ENCODE measurements at places on chromosomes 7 and 10.
A peak's percentile ranks its signal among the peaks of the same experiment; 100 is the strongest.

GRCh38 chr7:2079332-2080059 is 153.2 kb downstream of the MAD1L1 start:
- no peak for DNase-seq

GRCh38 chr10:21989453-21990154 is 13.9 kb downstream of the DNAJC1 start:
- peak; percentile 54 for DNase-seq

GRCh38 chr10:22174442-22174841 is 43.4 kb downstream of the EBLN1 start:
- no peak for DNase-seq

DNA sequence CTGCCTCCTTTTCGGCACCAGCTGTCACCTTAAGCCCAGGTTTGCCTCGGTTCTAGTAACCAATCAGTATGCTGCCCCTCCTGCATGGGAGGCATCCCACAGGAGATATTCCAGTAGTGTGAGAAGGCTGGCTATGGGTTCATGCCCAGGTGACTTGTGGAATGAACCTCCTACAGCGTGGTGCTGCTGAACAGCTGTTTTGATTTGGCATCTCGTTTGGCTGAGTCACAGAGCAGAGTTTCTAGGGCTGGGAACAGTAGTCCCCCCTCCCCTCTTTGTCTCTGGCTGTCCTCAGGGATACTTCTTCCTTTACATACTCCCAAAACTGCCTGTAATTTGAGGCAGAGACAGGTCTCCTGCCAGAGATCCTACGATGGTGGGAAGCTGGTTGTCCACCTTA is 16.1 kb downstream of the R3HCC1L start:
- no peak for DNase-seq

DNA sequence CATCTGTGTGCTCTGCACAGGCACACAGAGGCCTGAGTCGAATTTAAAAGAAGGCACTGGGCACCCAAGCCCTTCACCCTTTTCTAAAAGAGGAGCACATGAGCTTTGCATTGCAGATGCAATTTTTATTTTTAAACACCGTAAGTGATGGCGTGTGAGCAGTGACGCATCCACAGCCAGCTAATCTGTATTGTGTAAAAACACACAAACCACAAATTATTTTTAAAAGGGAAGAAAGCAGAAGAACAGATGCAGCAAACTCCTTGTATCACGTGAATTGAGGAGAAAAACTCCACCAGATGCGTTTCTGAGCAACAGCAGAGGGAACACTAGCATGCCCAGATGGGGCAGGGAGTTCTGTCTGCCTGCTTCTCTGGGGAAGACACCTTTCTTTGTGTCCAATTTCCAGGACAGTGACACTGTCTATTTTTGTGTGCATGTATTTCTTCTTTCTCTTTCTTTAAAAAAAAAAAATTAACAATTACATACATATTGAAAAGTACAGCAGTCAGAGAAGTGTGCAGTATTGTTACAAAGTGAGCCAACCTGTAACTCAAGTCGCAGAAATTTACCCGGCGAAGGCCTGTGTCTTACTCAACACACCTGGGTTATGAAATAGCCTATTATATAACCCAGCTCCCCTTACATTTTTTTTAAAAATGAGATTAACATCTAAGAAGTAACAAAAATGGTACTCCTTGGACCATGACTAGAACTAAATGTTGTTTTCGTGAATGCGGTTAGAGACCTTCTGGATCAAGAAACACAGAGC is 39.2 kb downstream of the EEPD1 start:
- DNase-seq: peak; percentile 48

DNA sequence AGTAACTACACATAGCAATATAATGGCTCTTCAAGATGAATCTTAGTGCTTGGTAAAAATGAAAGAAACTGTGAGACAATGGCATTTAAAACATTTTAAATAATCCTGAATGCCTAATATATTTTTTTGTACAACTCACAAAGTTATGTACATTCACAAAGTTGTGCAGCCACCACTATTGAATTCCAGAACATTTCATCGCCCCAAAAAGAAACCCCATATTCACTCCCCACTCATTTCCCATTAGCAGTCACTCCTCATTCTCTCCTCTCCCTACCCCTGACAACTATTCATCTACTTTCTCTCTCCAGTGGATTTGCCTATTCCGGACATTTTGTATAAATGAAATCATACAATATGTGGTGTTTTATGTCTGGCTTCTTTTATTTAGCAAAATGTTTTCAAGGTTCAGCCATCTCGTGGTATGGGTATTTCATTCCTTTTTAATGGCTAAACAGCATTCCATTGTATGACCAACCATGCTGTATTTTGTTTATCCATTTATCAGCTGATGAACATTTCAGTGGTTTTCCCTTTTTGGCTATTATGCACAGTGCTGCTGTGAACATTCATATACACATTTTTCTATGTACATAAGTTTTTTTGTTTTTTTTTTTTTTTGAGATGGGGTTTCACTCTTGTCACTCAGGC is 34.7 kb downstream of the ENTPD7 start:
- no peak for DNase-seq

- no peak for DNase-seq
Measured at GRCh38 chr7:22210355-22210754, 146.6 kb downstream of the RAPGEF5 start.

- DNase-seq: no peak
Measured at GRCh38 chr7:88842201-88842600, 46.7 kb upstream of the TEX47 start.

DNA sequence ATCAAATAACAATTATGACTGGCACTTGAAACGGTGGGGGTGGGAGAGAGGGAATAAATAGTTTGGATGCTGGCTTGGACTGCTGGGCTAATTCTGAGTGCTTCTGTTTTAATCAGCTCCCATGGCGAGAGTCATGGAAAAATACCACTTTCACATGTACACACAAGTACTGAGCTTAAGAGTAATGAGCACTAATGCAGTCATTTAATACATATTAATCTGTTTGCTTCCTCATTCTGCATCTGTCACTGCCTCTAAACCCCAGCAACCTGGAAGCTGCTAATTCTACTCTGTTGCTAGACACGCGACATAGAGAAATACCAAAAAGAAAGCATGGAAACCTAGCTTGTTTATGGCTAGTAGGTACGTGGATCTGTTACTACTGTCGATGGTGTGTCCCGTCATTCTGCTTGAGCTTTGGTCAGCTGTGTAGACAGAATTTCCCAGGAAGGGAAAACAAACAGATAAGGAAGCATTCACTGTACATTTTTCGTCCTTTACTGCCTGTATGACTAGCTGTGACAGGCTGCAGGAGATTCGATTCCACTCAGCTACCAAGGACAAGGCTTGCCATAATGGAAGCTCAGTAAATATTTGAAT is 238.8 kb downstream of the BAMBI start:
- DNase-seq: no peak

DNA sequence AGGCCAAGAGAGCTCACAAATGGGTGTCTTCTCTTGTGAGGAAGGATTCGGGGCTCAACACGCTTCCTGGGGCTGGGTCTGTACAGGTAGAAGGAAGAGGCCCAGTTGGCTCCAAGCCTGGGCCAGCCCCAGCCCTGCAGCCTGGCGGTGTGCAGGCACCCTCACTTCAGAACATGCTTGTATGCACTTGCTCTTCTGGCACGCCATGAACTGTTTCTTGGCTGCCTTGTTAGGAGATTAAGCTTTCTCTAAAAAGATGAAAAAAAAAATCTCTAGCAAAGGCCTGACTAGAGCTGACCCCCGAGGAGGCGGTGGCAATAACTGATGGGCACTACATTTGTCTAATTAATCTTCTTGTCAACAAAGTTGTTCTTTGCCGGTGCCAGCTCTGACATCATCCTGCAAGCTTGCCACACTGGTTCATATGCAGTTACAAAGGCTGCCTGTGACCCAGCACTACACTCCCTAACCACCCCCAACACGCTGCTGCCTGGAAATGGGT is 94.7 kb downstream of the WDR11 start:
- DNase-seq: no peak
